Caudate nucleus (tissue), 63 donors: ENCODE measurements at places on chromosomes 2 and 18.

DNA sequence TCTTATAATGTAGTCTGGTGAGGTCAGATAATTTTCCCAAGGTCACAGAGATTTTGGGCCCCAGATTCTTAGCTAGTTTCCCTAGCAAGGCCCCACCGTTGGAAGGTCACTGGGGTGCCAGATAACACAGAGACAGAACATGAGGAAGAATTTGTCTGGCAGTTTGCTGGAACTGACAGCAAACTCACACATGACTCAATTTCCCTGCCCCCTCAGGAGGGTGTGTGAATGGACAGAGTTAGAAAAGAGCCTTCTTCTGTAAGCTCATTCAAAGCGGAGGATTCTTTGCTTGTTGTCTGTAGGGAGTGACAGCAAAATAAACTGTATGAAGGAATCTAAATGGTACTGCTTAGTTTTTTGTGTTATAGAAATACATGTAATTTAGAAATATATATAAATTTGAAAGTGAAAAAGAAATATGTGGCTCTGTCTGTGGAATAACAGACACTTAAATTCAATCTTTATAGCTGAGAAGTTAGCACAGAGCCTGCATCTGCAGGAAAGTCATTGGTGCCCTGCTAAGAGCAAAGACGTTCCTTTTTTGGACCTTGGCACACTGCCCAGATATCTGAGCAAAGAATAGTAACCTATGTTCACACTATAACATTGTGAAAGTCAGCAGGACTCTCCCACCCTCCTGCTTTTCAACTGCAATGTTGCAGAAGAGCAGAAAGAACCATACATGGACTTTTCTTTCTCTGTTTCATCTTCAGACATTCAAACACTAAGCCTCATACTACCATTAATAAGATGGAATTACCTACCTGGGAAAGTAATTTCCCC is 2.1 kb downstream of the MDH1 start:
- DNase-seq = peak; percentile 3

- no peak for DNase-seq
Observed at GRCh38 chr2:227933884-227934283, 62.5 kb downstream of the DAW1 start.

DNA sequence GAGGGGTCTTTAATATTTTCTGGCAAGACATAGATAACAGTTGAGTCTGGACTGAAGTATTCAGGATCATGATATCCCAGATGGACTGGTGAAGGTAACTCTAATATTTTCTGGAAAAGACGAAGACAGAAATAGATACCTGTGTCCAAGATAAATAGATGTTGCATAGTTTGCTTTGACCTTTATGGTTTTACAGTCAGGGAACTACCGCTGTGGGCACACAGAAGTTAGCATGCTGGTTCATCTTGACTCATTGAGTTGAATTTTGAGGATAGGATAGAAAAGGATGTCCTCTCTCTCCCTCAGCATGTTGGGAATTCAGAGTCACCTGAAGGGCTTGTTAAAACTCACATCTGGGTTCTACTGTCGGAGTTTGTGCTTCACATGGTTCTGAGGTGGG is 20.8 kb downstream of the KCNE4 start:
- no peak for DNase-seq

DNA sequence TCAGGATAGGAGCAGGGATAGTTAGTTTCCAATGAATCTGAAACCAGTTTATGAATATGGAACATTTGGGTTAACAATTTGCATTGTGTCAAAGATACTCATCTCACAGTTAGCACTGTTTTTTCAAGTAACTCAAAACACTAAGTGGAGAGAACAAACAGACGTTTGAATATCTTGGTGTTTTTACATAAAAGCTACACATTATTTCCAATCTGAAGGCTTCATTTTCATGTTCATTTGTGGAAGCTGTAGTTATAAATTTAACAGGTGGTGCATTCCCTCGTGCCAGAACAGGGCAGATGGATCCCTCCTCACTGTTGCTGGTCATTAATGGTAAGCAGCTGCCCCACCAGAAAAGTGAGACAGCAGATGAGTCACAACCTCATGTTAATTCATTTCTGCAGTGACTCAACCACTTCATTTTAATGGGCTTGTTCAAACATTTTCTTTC is 286.9 kb downstream of the TMX3 start:
- no peak for DNase-seq

GRCh38 chr18:65755616-65756015 is 4.8 kb downstream of the CDH7 start:
- DNase-seq = no peak

- no peak for DNase-seq
Observed at GRCh38 chr2:109230941-109231420, 102.0 kb downstream of the SH3RF3 start.

- DNase-seq = no peak
Observed at GRCh38 chr2:101327863-101328394, 19.4 kb upstream of the RNF149 start.

DNA sequence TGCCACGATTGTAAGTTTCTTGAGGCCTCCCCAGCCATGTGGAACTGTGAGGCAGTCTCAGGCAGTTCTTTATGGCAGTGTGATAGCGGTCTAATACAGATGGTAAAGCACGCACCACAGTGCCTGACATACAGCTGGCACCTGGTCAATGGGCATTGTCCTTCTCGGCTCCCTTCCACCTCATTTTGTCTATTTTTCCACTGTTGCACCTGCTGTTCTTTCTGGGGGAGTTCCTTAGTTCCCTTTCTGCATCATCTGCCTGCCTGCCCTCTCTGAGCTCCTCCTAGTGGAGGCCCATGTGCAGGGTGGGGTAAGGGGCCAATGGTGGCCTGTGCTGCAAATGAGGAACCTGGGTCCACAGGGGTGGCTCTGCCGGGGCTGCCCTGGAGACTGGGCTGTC is 157.6 kb downstream of the LPIN1 start:
- no peak for DNase-seq

- no peak for DNase-seq
Observed at GRCh38 chr18:26551695-26552081, 3.3 kb upstream of the KCTD1 start.

DNA sequence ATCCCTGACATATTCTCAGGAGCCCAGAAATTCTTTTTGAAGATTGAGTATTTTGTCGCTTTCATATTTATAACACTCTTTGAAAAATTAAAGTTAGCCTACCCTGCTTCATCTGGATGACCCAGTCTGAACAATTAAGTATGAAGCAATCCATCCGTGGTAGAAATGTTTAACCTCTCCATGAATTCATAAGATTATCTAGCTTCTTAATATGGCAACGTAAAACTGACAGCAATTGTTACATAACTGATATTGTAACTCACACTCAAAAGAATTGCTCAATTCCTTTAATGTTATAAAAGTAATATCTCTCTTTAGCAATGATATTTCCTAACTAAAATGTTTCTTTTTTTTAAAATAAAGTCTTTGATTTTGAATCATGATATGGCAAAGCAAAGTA is 7.2 kb upstream of the ABCA12 start:
- no peak for DNase-seq

DNA sequence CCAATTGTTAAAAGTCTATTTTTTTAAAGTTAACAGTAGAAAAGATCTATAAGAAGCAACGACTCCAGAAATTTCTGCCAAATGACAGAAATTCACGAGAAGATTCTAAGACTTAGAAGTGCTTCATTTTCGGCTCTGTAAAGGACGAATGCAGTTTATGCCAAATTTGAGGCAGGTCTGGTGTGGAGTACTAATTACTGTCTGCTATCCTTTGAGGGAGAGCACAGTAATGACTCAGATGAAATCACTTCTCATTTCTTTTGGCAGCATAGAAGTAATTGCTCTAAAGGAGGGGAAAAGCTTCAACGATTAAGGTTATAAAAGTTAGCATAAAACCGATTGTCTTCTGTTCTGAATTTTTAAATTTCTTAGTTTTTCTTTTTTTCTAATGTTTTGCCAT is 11.4 kb downstream of the G6PC2 start:
- no peak for DNase-seq

DNA sequence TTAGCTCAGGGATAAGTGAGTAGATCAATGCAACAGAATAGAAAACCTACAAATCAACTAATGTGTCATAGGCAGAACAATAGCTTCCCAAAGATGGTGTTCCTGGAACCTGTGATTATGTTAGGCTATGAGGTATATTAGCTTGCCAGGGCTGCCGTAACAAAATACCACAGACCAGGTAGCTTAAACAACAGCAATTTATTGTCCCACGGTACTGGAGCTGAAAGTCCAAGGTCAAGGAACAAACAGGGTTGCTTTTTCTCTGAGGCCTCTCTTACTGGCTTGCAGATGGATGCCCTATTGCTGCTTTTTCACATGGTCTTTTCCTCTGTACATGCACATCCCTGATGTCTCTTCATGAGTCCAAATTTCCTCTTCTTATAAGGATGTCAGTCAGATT is 354.9 kb downstream of the TNS1 start:
- no peak for DNase-seq

GRCh38 chr18:13429016-13429415 is 210.5 kb downstream of the LDLRAD4 start:
- DNase-seq = no peak

- no peak for DNase-seq
Observed at GRCh38 chr2:72895759-72896281, 8.6 kb downstream of the SPR start.

- no peak for DNase-seq
Observed at GRCh38 chr2:170714381-170715061, 616 bp upstream of the SP5 start.

GRCh38 chr18:62621546-62621945 is 93.8 kb upstream of the PHLPP1 start:
- DNase-seq = no peak

GRCh38 chr2:111031546-111032478 is 88.9 kb upstream of the BCL2L11 start:
- no peak for DNase-seq

GRCh38 chr2:29425866-29426265 is 310.7 kb downstream of the CLIP4 start:
- no peak for DNase-seq

- no peak for DNase-seq
Observed at GRCh38 chr2:113799375-113799774, 42.9 kb upstream of the SLC35F5 start.

DNA sequence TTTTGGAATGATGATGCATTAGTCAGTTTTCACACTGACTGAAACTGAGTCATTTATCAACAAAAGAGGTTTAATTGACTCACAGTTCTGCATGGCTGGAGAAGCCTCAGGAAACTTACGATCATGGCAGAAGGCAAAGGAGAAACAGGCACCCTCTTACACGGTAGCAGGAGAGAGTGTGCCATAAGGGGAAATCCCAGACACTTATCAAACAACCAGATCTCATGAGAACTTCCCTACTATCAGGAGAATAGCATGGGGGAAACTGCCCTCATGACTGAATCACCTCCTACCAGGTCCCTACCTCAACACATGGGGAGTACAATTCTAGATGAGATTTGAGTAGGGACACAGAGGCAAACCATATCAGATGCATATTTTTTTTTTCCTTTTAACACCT is 504.5 kb upstream of the VRK2 start:
- DNase-seq = no peak

- no peak for DNase-seq
Observed at GRCh38 chr2:68505603-68506159, 38.3 kb downstream of the APLF start.

DNA sequence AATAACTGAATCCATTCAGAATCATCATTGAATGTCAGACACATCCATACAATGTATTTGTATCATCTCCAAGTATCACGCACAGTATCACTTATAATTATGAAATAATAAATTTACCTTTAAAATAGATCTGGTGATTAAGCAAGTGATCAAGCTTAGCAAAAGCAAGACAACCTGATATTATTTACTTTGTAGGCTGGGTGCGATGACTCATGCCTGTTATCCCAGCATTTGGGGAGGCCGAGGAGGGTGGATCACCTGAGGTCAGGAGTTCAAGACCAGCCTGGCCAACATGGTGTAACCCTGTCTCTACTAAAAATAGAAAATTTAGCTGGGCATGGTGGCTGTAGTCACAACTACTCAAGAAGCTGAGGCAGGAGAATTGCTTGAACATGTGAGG is 421.0 kb upstream of the NETO1 start:
- DNase-seq = no peak

DNA sequence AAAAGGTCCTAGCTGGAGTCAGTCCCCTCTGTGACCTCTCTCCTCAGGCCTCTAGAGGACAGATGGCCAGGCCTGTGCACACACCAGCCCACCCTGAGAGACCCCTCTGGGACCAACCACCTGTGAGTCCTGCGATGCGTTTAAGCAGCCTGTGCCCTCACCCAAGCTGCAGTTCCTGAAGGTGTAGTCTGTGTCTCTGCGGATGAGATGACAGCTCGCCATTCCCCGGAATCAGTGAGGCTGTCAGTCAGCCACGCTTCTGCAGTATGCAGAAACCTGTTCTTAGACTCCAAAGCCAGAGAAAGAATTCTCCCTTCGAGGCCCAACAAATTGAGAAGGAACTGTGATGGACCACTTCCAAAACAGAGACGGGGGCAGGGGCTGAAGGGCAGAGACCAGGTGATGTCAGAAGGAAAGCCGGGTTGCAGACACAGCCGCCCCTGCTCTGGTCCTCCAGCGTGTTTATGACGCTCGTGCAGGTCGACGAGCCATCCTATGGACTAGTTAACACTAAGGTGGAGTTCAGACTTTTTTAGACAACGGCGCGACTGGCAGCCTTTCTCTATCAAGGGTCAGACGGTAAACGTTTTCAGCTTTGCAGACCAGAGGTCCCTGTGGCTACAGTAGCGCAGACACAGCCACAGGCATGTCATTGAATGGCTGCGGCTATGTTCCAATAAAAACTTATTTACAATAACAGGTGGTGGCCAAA is 10.2 kb downstream of the MTERF4 start:
- no peak for DNase-seq
